ENCODE measurements at places on chromosomes 2 and 18.

DNA sequence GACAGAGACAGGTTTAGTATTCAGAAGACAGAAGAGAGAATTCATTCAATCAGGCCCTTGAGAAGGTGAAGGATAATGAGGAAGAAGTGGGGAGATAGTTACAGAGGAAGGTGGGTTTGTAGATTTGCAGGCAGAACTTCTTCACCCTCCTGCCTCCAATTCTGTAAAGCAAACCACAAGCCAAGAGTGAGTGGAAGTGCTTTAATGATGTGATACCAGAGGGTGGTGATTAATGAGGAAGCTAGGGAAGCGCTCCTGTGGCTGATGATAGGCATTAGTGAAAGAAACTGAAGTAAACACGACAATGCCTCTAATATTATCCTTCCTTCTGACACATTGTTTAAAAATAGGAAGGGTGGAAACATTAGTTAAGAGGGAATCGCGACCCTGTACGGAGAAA, 78.2 kb downstream of the CAPN13 start:
- no peak for DNase-seq

DNA sequence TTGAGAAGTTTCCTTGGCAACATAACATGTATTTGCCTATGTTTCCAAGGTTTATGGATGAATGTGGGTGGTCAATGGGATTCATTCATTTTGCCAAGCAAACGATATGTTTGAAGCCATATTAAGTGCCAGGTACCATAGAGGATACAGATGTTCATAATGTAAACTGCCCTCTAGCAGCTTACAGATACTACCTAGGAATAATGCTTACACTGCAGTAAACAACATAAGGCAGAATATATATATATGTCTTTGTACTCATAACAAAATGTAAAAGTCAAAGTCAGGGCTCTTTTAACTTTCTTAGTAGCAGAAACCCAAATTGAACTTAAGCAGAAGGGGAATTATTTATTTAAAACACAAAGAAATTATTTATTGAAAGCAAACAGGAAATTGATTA, 171.6 kb upstream of the TNP1 start:
- DNase-seq: no peak

GRCh38 chr18:76443519-76444445, 51.3 kb downstream of the ZNF516 start:
- DNase-seq: no peak

- DNase-seq: no peak
Observed at GRCh38 chr2:30234180-30234971, 3.0 kb downstream of the LBH start.

- no peak for DNase-seq
Observed at GRCh38 chr2:239939736-239940483, 85.2 kb downstream of the NDUFA10 start.

DNA sequence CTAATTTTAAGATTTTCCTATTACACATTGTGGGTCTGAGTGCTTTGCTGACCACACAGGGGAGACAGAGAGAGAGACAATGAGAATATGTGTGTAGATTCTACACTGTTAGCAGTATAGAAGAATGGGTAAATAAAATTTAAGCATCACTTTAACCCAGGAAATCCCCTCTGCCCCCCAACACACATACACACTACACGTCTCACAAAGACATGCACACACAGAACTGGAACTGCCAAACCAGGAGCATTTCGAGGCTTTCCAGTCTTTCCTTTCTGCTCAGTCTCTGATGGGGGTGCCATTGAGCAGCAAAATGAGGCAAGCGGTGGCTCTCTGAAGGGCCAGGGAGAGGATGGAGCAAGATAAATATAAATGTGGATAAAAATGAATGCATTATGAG, 2.5 kb downstream of the MERTK start:
- DNase-seq: no peak

DNA sequence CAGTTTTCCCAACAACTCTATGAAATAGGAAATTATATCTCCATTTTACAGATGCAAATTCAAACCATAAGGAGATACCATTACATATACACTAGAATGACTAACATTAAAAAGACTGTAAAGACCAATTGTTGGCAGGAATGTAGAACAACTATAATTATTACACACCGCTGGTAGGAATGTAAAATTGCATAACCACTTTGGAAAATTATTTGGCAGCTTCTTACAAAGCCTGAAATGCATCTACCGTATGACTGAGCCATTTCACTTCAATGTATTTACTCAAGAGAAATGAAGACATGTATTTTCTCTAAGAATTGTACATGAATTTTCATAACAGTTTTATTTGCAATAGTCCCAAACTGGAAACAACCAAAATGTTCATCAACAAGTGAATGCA, 189.1 kb upstream of the BCL2L11 start:
- DNase-seq: no peak

- peak; percentile 69 for DNase-seq
Observed at GRCh38 chr2:98649135-98649991, 41.0 kb downstream of the UNC50 start.

DNA sequence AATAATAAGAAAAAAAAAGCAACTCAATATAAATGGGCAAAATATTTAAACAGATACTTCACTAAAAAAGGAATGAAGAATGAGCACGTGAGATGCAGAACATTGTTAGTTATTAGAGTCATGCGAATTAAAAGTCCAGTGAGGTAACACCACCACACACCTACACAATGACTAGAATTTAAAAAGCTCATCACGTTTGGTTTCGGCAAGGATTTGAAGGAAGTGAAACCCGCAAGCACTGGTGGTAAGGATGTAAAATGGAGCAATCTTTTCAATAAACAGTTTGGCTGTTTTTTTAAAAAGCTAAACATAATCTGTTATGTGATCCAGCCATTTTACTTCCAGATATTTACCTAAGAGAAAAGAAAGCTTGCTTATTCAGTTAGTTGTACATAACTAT, 1181.6 kb upstream of the CELF4 start:
- DNase-seq: no peak
